ENCODE measurements at places on chromosomes 6 and 20. TPM values are rescaled to one million over a fixed set of nuclear protein-coding genes. Genes with fewer than 3 reads are reported as not detected.

BCL2L1 gene
- total RNA-seq = 82.4 TPM

- DNase-seq = no peak
Observed at GRCh38 chr6:20309186-20309585, 92.5 kb upstream of the E2F3 start.

- peak; percentile 23 for DNase-seq
Observed at GRCh38 chr6:111992851-111993250, 61.1 kb upstream of the CCN6 start.

GRCh38 chr6:139539852-139540251, 165.4 kb upstream of the CITED2 start:
- DNase-seq = peak; percentile 75

- no peak for DNase-seq
Observed at GRCh38 chr6:53960311-53960710, 150.9 kb upstream of the MLIP start.

DNA sequence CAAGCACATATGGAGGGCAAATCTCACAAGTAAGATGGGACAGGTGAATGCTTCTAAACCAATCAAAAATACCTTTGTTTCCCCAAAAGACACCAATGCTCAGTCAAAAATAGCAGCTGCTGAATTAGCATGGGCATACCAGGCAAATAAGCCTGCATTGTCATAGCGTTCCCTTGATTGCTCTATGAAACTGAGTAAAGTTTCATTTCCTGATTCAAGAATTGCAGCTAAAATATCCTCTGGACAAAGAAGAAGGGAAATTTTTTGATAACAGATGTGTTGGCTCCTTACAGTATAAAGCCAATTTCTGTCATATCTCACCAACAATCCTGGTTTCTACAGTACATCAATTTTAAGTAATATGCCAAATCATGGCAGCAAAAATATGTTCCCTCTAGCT, 3.3 kb upstream of the TMEM14A start:
- DNase-seq = no peak

PLCB4 gene
- total RNA-seq = 14.4 TPM

ISM1 gene
- not detected for total RNA-seq

PARD6B gene
- 31.1 TPM for total RNA-seq

LRRN4 gene
- total RNA-seq = 7.7 TPM

GRCh38 chr20:39528436-39528835, 566.3 kb downstream of the DHX35 start:
- no peak for DNase-seq

GRCh38 chr20:63890201-63890576, 4.7 kb upstream of the DNAJC5 start:
- no peak for DNase-seq

DNA sequence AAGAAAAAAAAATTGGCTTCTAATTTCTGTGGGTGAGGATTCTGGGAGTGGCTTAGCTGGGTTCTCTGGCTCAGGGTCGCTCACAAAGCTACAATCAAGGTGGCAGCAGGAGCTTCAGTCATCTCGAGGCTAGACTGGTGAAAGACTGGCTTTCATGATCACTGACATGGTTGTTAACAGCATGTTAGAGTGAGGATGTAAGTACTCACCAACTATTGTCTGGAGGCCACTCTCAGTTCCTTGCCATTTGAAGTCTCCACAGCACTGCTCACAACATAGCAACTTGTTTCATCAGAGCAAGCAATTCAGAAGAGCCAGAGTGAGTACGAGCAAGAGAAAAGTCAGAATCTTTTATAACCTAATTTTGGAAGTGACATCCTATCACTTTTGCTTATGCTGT, 145.7 kb upstream of the PRSS16 start:
- no peak for DNase-seq

CDH4 gene
- total RNA-seq = 1.5 TPM

CFAP61 gene
- total RNA-seq = 0.64 TPM

HLA-DPA1 gene
- total RNA-seq = 1.9 TPM

DNA sequence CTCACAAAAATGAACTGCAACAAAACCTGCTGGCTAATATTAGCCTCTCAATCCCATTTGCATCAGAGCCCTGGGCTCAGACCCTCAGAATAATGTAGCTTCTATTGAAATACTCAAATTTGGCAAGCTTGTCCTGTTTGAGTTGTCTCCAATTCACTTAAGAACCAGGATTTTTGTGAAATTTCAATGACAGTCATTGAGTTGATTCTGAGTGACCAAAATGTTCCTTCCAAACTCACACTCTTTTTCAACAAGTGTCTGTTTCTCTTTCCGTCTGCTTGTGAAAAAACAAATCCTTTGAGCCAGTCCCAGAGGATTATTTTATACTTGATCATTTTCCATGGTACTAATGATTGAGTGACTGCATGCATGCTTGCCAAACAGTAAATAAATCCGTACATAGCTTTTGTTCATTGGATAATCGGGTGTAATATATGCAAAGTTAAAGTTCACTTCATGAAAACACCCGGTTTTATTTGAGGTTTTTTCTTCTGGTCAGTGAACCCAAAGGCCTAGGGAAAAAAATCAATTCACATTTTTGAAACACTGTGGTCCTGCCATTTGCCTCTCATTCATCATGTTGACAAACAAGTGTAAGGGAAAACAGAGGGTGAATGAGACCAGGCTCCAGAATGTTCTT, 16.4 kb upstream of the SLC22A2 start:
- no peak for DNase-seq

DNA sequence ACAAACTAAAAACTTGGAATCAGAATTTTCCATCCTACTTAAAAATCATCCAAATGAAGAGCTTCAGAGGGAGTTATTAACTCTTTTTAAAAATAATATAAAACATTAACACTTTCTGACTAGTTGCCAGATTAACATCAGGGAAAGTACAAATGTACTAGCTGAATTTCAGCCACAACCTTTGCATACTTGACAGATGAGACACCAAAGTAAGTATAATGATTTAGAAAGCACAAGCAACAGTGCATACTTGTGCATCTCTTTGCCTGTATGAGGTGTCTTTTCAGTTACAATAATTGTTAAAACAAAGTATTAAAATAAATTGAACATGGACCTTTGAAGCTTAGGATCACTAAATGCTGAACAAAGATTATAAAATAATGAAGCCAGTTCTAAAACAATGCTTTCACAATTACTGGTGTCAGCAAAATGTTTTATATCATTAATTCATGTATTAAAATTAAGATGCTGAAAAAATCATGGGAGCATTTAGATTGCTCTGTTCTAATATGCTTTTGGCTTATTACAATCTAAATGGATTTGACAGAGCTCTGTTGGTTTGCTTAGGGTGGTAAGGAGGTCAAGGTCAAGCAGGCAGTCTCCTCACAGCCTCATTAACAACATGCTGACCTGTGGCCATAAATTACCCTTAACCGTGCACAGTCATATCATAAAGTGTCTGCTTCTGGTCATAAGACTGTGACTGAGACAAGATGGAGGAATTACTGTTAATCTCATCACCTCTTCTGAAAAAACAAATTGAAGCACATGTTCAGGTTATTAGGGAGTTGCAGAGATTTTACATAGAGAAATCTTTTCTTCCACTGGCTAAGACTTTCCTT, 15.1 kb downstream of the RNF217 start:
- no peak for DNase-seq

DNA sequence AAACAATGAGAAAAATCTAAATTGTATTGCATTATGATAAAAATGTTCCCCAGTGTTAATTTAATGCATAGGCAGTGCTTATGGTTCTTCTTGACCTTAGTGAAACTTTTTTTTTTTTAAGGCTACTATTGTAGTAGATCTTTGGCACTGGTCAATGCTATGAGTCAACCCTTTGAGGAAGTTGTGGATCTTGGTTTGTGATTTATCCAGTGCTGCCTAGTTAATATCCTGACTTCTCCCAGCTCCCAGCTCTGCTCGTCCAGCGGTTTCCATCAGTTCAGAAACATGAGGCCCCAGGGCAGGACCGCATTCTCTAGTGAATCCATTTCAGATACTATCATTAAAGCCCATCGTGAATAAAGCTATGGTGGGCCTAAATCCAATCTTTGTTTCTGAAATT, 364.5 kb upstream of the JARID2 start:
- DNase-seq = no peak

DNA sequence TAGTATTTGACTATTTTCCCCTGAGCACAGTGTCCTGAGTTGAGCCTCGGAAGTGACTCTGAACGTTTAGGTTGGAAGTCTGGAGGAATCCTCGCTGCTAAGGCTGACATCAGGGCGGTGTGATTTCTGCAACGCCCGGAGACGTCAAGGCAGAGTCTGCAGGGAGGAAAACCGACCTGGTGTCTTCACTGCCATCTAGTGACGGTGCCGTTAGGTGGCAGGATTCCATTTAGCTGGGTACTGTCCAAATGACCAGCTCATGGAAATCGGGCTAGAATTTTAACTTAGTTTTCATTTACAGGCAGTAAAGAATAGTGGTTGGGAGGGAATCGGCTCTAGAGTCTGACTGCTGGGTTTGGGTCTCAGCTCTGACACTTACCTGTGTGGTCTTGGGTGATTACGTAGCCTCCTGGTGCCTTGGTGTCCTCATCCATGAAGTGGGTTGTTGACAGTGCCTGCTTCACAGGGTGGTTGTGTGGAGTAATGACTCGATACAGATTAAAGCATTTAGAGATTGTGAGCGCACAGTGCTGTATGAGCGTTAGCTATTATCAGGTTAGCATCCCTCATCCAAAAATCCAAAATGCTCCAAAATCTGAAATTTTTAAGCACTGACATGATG, 35.0 kb downstream of the FOXF2 start:
- peak; percentile 88 for DNase-seq

GMPR gene
- total RNA-seq = 7.1 TPM

- peak; percentile 64 for DNase-seq
Observed at GRCh38 chr6:5781966-5782556, 224.7 kb downstream of the NRN1 start.

DNA sequence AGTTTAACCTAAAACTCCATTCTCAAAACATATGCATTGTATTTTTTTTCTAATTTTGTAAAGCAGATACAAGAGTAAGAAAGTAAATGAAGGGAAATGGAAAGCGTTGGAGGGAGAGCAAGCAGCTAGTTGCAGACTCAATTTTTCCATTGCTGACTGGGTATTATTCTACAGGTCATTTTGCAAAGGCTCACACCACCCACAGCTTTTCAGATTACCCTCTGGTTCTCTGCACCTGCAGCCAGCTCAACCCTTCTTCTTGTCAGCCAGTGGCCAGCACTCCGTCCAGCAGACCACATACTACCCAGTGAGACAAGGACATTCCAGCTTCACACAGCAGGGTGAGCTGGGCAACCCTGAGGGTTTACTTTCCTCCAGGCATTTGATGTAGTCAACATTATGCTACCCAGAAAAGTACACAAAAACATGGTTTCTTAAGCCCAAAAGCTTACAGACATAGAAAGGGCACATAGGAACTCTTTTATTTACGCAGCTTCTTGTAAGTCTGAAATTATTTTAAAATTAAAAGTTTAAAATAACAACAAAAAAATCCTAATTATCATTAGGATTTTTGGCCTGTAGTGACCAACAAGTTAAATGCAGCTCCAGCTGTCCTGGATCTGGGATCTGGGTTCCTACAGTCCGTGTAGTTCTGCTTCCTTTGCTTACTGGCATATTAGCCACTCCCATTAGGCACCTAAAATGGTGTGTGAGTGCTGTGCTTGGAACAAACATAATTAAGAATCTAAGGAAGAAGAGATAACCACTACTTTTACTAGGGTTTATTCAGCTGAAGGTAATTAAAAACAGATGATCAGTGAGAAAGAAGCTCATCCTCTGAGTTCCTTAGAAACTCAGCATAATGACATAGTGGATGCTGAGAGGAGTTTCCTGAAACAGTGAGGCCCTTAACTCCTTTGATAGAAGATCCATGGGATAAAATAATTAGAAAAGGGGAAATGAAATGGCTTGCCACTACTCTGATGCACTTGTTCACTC, 185.3 kb downstream of the PKHD1 start:
- no peak for DNase-seq

GRCh38 chr6:144185133-144185836, 35.0 kb downstream of the STX11 start:
- no peak for DNase-seq

GRCh38 chr20:59636766-59637370, 32.5 kb downstream of the PHACTR3 start:
- DNase-seq = no peak

DNA sequence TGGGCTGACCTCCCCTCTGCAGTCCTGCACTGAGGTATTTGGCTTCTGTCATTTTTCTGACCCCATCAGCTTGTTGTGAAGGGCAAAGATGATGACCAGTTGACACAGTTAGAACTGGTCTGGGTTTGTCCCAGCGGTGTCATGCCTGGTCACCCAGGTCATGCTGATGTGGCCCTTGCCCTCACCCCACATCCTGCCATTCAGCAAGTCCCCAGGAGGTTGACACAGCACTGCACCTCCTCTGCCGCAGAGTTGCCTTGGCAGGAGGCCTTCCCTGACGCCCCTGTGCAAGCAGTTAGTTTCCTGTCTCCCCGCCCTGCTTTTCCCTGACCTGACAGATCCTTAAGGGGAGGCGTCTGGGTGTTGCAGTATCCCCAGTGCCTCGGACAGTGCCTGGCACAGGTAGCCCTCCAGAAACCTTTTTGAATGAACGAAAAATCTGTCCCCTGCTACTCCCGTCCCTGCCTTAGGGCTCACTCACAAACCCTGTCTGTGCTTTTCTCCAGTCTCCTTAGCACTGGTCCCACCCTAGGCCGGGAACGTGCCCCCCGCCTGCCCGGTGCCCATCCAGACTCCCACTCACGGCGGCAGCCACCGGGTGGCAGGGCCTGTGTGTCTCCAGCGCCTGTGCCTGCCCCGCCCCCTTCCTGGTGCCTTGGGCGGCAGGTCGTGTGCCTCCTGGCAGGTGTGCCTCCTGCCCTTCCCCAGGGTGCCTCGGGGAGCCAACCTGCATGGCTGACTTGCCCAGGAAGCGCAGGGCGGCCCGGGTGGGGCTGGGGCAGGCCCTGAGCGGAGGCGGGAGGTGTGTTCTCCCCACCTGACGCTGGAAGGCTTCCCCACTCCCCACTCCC, 146.3 kb upstream of the RNF24 start:
- DNase-seq = peak; percentile 69

GRCh38 chr6:5995949-5996713, 10.6 kb downstream of the NRN1 start:
- DNase-seq = peak; percentile 96

DNA sequence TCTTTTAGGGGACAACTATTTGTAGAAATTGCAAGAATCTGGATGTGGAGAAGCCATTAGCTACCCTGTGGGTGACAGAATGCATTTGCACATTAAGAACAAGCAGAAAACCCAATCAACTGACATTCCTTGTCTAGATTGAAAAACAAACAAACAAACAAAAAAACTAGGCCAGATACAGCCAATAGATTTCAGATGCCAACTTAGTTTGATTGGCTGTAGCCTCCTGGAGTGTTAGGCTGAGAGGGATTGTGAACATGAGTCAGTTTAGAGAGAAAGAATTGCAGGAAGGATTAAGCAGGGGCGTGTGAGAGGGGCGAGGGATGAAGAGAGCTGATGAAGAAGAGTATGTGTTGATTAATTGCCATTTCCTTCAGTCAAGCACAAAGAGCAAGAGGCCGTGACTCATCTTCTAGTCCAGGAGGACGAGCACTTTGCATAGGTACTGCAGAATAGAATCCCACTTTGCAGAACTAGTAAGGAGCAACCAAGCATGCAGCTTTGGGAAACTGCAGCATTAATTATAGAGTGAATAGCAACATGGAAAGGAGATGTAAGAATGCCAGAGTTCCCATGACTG, 188.0 kb upstream of the RAB32 start:
- peak; percentile 82 for DNase-seq

BNIP5 gene
- total RNA-seq = not detected

- no peak for DNase-seq
Observed at GRCh38 chr20:49579874-49580812, 12.2 kb upstream of the PTGIS start.

SLC17A9 gene
- 10.2 TPM for total RNA-seq
